Stimulated activated CD4-positive, alpha-beta T cell treated with anti-CD3 and anti-CD28 coated beads, Interleukin-12 subunit alpha, Interleukin-12 subunit beta, amount 100 ng/mL, for 48 hours (primary cell): ENCODE measurements at places on chromosomes 6 and 20.

- DNase-seq = no peak
These were observed 497.3 kb downstream of the PRKN start for GRCh38 chr6:162230147-162230752.

GRCh38 chr20:24630486-24631172, 161.2 kb downstream of the SYNDIG1 start:
- DNase-seq = no peak

- DNase-seq = no peak
These were observed 18.2 kb upstream of the SASH1 start for GRCh38 chr6:148324297-148324985.

GRCh38 chr6:157517601-157518359, 136.8 kb downstream of the ZDHHC14 start:
- DNase-seq = no peak

- no peak for DNase-seq
These were observed 63.5 kb downstream of the LRFN2 start for GRCh38 chr6:40523505-40524172.

- peak; percentile 31 for DNase-seq
These were observed 36.4 kb upstream of the SYNJ2 start for GRCh38 chr6:157944983-157945931.

GRCh38 chr6:156309017-156309416, 468.2 kb upstream of the ARID1B start:
- DNase-seq = no peak

GRCh38 chr20:21901470-21902275, 196.2 kb downstream of the PAX1 start:
- no peak for DNase-seq
